ENCODE measurements at places on chromosomes 1 and 21. TPM values are rescaled to one million over a fixed set of nuclear protein-coding genes. Genes with fewer than 3 reads are reported as not detected.

Gene HJV
- not detected for total RNA-seq

Gene RABGGTB
- 83.8 TPM for total RNA-seq

Gene ALG14
- total RNA-seq = 6.4 TPM

Gene KCNT2
- 7.3 TPM for total RNA-seq

Gene ATP1A4
- total RNA-seq = not detected

Gene KRTAP22-2
- total RNA-seq = not detected

Gene SHISA4
- total RNA-seq = 25.0 TPM

Gene PIK3R3
- 14.2 TPM for total RNA-seq

Gene LDLRAD2
- total RNA-seq = not detected

Gene OR6K3
- not detected for total RNA-seq

Gene KIF17
- total RNA-seq = 2.2 TPM

Gene SNAP47
- 58.3 TPM for total RNA-seq

Gene TSNAX
- total RNA-seq = 51.8 TPM
